ENCODE measurements at places on chromosomes 3 and 15.

DNA sequence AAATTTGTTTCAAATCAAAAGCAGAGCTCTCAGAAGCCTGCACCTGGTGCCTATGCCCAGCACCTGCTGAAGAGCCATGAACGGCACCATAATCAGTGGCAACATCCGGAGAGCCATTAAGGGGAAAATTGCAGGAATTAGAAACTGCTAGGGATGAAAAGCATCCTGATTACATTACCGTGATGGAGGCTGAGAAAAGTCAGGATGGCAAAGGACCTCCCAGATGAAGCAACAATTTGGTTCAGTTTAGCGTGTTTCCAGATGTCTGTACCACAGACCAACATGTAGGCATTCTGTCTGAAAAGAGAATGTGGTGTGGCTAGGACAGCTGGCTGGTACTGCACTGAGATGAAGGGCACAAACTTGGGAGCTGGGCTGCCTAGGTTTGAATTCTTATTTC is 106.1 kb downstream of the EOMES start:
- no peaks in the 10 kb centered on the region for H3K4me1 ChIP-seq
- no peak for DNase-seq
- no peaks in the 10 kb centered on the region for H3K27me3 ChIP-seq
- no peak overlapping the region for H3K27ac ChIP-seq
- H3K4me3 ChIP-seq = no peak overlapping the region
- H3K36me3 ChIP-seq = no peaks in the 10 kb centered on the region

GRCh38 chr3:155443815-155444214 is 150.3 kb upstream of the STRIT1 start:
- H3K27me3 ChIP-seq = no peaks in the 10 kb centered on the region
- peaks cover 6% of the 10 kb centered on the region for H3K4me1 ChIP-seq
- no peaks in the 10 kb centered on the region for H3K36me3 ChIP-seq

DNA sequence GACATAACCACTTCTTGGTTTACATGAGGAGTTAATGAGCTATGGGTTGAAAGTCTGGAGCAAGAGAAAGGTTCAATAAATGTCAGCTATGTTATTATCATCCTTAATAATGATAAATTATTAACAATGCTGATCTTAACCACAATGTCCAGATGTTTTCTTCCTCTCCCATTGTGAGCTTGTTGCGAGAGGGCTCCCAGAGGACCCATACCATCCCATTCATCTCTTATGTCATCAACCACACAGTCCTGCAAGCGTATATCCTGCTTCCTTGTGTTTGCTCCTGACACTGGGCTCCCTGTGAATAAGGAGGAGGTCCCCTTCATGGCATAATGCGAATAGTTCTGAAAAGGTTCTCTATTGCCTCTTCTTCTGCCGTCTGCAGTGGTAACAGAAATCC is 266.8 kb downstream of the TLE3 start:
- no peaks in the 10 kb centered on the region for H3K36me3 ChIP-seq

DNA sequence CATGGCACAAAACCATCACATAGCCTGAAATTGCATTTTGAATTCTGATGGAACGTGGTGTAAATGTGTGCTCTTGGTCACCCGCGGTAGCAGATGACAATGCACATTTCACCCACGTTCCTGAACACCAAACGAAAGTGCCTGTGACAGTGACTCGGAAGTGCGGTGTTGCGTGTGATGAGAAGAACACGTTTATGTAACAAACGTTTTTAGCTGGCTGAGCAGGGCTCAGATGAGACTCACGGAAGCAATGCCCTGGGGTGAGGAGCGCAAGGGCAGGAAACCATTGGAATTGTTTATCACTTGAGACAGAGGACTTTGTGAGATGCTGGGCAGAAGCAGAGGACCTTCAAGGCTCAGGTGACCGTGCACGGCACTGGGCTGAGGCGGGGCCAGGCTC is 449.2 kb upstream of the CFAP20DC start:
- no peak overlapping the region for H3K4me3 ChIP-seq
- H3K27me3 ChIP-seq = no peaks in the 10 kb centered on the region
- no peak overlapping the region for H3K27ac ChIP-seq
- DNase-seq = no peak
- no peaks in the 10 kb centered on the region for H3K36me3 ChIP-seq
- no peaks in the 10 kb centered on the region for H3K4me1 ChIP-seq

DNA sequence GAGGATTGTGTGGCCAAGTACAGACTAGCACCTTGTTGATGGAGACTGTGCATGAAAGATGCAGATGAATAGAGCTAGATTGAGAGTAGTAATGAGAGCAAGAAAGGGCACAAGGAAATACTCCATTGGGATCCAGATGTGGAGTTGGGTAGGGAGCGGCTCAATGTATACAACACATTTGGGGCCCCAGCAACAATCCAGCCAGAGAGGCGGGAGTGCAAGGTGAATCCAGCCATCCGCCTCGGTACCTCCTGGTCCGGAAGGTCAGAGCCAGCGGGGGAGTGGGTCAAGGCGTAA is 9.0 kb downstream of the ISL2 start:
- peaks cover 100% of the 10 kb centered on the region for H3K27me3 ChIP-seq
- H3K4me3 ChIP-seq = peak overlapping the region; percentile 78
- no peak overlapping the region for H3K27ac ChIP-seq
- peak; percentile 84 for DNase-seq

DNA sequence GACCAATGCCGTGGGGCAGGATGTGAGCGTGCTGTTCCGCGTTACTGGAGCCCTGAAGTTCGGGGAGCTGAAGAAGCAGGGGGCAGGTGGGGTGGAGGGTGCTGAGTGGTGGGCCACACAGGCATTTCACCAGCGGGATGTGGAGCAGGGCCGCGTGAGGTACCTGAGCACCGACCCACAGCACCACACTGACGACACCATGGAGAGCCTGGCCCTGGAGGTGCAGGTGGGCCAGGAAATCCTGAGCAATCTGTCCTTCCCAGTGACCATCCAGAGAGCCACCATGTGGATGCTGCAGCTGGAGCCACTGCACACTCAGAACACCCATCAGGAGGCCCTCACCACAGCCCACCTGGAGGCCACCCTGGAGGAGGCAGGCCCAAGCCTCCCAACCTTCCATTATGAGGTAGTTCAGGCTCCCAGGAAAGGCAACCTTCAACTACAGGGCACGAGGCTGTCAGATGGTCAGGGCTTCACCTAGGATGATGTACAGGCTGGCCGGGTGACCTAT is 179.6 kb downstream of the TBC1D2B start:
- H3K36me3 ChIP-seq = no peaks in the 10 kb centered on the region
- H3K27me3 ChIP-seq = no peaks in the 10 kb centered on the region
- no peaks in the 10 kb centered on the region for H3K4me1 ChIP-seq
- DNase-seq = no peak
- H3K27ac ChIP-seq = no peak overlapping the region

DNA sequence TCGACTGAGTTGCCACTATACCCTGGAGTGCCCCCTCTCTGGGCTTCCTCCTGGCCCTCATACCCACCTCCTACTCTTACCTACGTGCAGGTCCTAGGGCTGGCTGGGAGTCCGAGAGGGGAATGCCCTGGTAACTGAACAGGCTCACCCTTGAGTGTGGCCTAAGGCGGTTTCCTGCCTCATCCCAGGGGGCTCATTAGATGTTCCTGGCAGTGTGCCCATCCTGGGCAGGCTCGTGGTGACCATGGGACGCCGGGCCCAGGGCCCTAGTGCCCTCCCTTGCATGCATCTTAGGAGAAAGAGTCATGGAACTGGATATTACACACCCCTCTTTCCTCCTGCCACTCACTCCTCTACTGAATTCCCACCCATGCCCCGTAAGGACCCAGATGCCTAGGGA is 2.8 kb downstream of the SEMA4B start:
- H3K4me1 ChIP-seq = peaks cover 3% of the 10 kb centered on the region
- no peak for DNase-seq
- H3K36me3 ChIP-seq = no peaks in the 10 kb centered on the region
- H3K27ac ChIP-seq = no peak overlapping the region

GRCh38 chr3:160613661-160614060 is 48.3 kb upstream of the KPNA4 start:
- H3K36me3 ChIP-seq = no peaks in the 10 kb centered on the region
- H3K4me3 ChIP-seq = no peak overlapping the region
- peaks cover 61% of the 10 kb centered on the region for H3K27me3 ChIP-seq
- H3K4me1 ChIP-seq = no peaks in the 10 kb centered on the region
- no peak overlapping the region for H3K27ac ChIP-seq

DNA sequence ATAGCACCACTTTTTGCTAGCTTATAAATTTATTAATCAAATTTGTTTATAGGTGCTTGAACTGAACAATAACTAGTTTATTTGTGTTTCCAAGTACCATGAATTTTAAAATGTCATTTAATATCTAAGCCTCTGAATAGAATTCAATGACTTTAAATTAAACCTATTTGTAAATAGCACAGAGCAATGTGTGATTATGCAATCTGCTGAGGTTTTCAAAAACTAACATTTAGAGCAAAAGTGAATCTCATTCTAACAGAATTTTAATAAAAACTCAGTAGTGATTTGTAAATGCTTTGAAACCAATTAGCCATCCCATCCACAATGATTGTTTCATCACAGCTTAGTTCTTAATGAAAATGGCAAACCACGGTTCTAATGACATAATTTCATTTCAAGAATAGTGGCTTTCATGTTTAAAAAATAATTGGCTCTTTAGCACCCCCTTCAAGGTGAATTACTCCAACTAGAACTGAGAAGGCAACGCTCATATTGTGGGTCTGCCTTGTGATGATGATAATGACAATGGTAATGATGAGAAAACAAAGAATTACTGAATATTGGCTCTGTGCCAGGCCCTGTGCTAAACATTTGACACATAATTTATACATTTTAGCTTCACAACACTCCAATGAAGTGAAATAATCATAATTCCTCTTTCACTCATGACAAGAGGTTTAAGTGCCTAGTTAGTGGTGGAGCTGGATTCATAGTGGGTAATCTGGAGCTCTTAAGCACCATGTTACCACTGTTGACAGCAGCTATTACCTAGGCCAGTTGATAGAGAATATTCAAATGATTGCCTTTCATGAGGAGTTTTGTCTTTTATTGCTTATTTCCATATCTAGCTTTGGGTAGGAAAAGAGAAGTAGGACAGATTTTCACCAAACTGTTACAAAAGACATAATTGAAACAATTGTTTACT is 145.7 kb downstream of the RBMS3 start:
- no peaks in the 10 kb centered on the region for H3K27me3 ChIP-seq
- no peak overlapping the region for H3K4me3 ChIP-seq
- H3K27ac ChIP-seq = no peak overlapping the region
- H3K36me3 ChIP-seq = no peaks in the 10 kb centered on the region

GRCh38 chr3:72891053-72891855 is 3.4 kb downstream of the GXYLT2 start:
- peaks cover 4% of the 10 kb centered on the region for H3K27me3 ChIP-seq
- no peak for DNase-seq
- H3K27ac ChIP-seq = no peak overlapping the region

DNA sequence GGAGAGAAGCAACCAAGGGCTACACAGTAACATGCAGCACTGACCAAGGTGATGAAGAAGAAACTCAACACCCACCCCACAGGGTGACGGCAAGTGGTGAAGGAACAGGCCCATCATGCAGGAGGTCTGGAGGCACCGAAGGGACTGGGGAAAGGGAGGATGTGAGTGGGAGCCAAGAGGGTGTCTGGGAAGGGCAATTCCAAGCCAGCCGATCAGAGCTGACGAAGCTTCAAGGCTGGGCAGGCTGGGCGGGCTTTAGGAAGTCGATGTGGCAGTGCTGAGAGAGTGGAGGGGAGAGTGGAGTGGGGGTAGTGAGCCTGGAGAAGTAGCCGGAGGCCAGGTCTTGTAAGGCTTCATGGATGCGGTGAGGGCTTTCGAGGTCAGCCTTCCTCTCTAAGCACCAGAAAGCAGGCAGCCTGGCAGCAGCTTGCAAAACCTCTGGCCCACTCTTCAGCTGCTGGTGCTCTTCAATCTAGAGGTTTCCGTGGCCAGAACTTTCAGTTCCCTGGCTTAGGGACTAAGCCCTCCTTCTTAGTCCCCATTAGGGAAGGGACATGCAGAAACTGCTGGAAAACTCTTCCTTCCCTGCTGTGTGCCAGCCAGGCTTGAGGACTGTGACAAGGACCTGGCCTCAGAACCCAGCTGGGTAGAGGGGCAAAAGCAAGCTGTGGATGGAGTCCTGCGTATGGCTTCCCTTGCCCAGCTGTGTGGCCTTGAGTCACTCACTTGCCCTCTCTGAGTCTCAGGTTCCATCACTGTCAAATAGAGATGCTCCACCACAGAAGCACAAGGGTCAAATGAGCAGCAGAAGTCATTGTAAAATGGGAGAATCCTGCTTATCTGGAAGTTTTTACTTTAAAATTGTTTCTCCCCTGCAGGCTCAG is 72.1 kb downstream of the TLE3 start:
- no peak overlapping the region for H3K4me3 ChIP-seq
- H3K36me3 ChIP-seq = no peaks in the 10 kb centered on the region
- DNase-seq = no peak

DNA sequence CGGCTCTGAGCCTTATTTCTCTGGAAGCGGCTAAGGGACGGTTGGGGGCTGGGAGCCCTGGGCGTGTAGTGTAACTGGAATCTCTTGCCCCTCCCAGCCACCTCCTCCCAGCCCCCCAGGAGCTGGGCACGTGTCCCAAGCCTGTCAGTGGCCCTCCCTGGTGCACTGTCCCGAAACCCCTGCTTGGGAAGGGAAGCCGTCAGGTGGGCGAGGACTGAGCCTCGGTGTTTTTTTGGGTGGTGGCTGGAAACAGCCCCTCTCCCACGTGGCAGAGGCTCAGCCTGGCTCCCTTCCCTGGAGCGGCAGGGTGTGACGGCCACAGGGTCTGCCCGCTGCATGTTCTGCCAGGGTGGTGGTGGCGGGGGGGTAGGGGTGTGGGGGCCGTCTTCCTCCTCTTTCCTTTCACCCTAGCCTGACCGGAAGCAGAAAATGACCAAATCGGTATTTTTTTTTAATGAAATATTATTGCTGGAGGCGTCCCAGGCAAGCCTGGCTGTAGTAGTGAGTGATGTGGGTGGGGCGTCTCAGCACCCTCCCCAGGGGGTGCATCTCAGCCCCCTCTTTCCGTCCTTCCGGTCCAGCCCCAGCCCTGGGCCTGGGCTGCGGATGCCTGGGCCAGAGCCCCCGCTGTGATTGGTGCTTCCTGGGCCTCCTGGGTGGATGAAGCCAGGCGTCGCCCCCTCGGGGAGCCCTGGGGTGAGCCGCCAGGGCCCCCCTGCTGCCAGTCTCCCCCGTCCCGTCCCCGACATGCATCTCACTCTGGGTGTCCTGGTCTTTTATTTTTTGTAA is 58.8 kb upstream of the GOLGA8A start:
- no peaks in the 10 kb centered on the region for H3K4me1 ChIP-seq
- H3K36me3 ChIP-seq = no peaks in the 10 kb centered on the region
- no peak overlapping the region for H3K4me3 ChIP-seq
- peaks cover 49% of the 10 kb centered on the region for H3K27me3 ChIP-seq
- H3K27ac ChIP-seq = no peak overlapping the region

DNA sequence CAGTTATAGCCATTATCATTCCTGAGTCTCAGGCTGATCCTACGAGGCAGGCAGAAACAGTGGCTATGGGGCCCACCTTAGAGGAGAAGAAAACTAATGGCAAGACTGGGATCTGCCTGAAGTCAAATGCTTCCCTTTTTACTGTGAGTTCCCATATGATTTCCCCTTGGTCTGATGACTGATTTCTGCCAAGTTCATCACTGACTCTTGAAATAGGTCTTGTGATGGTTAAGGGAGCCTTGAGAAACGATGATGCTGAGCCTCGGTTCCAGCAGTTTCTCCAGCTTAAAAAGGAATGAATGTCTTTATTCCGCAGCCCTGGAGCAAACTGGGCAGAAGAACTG is 29.4 kb upstream of the LDHAL6B start:
- no peak overlapping the region for H3K4me3 ChIP-seq
- no peaks in the 10 kb centered on the region for H3K27me3 ChIP-seq
- DNase-seq = no peak
- no peaks in the 10 kb centered on the region for H3K4me1 ChIP-seq

Data from endodermal cell (in vitro differentiated cells).